ENCODE measurements at places on chromosomes 2 and 18.

- DNase-seq, result no peak
These were observed 55.9 kb upstream of the APCDD1 start for GRCh38 chr18:10398571-10398970.

DNA sequence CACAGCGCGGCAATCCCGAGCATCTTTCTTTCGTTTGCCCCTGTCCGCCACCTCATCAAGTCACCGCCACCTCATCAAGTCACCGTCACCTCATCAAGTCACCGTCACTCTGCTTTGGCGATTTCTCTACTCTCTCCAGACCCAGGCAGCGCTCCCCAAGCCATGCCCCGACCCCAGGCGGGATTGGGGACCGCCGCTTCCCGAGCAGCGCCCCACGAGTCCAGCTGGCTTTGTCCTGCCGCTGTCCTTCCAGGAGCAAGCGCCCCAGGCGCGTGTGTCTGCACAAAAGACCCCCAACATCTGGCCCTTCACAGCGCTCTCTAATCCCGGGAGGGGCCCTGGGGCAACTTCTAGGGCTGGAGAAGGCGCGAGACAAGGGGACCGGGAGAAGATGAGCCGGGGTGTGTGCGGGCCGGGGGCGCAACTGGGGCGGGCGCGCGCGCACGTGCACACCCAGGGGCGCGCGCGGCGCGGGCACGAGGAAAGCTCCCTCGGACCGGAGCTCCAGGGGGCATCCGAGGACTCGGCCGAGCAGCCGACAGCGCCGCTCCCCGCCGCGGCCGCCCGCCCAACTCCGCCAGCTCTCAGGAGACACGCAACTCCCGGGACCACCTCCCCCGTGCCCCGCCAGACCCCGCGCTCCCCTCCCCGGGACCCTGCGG lies 633 bp upstream of the RNF152 start:
- no peak for DNase-seq

- no peak for DNase-seq
These were observed 91.7 kb upstream of the CTAGE1 start for GRCh38 chr18:22509423-22509822.

- DNase-seq, result no peak
These were observed 60.8 kb downstream of the MYO3B start for GRCh38 chr2:170238776-170239175.

DNA sequence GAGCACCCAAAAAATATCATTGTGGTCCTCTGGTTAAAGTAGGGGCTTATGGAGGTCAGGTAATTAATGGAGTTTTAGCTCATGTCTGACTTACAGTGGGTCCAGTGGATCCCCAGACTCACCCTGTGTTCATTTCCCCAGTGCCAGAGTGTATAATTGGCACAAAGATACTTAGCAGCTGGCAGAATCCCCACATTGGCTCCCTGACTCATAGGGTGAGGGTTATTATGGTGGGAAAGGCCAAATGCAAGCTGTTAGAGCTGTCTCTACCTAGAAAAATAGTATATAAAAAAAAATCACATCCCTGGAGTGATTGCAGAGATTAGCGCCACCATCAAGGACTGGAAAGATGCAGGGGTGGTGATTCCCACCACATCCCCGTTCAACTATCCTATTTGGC lies 1067.6 kb upstream of the ACVR2A start:
- no peak for DNase-seq

GRCh38 chr2:36708041-36708741 lies 11.7 kb downstream of the VIT start:
- DNase-seq, result no peak

DNA sequence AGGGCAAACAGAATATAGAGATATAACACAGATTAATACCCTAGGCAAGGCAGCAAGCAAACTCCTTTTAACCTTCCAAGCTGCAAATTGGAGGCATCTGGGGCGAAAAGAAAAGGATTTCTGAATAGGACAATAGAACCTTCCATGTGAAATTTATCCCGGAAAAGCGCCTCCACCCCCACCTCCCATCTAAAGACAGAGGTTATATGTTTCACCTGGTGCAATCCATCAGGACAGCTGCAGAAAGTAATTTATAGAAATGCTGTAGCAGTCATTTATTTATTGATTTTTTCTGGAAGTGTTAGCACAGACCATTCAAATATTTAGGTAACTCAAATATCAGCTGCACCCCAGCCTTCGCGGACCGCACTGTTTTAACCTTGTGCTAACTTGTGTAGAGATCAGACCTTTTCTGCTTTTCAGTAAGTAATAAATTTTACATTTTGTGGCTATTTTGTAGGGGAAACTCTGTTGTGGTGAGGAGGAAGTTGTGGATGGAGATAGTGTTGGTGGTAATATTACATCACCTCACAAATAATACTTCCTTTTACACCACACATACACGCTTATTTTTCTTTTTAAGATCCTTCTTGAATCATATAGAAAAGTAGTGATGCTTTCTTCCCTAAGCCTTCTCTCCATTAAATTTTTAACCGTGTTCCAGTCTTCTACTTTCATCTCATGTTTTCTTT lies 919.3 kb upstream of the CDH2 start:
- DNase-seq, result no peak

Measured in non-pigmented ciliary epithelial cell (primary cell).